ENCODE measurements at places on chromosomes 4 and X.
A peak's percentile ranks its signal among the peaks of the same experiment; 100 is the strongest.

GRCh38 chr4:184329659-184330400 is 112.2 kb upstream of the ENPP6 start:
- no peak for DNase-seq

DNA sequence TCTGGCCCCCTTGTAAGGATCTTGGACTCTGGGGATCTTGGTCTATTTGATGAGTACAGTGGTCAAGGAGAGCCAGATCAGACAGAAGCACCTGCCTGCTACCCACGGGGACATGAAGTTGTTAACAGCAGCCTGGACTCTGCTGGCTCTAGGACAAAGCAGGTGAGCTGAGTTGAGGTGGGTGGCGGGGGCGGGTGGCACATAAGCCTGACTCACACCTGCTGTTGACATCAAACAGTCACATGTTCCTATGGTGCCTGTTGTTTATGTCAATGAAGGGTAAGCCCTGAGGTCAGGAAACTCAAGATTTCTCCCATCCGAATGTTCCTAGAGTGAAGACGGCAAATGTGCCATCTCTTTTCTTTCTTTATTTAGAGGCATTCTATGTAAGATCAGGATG is 50.1 kb upstream of the CLNK start:
- DNase-seq = no peak

DNA sequence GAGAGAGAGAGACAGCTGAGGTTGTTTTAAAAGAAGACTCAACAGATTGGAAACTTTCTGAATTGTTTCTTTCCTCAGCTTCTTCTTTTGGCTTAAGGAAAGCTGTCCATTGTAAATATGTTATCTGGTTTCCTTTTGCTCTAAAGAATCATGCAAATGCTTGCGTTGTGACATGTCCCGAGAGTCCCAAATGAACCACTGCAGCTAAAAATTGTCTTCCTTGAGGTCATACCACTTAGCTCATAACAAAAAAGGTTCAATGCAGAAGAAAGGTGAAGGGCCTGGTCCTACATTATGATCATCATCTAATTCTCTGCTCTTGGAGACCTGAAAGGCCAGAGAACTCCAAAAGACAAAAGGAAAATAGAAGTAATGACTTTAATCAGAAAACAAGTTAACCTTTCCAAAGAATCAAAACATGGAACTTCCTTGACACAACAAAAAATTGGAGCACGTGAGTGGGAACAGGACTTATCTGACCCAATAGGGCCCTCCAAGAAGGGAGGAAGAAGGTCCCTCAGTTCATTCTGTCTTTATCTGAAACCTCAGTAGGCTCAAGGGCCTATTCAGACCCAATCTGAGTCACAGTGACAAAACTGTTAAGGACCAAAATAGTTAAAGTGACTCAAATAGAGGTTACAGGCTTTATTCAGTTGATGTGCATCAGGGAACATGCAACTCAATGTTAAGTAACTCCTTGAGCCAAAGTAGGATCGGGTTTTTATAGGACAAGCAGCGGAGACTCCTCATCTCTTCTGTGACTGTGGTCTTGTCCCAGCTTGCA is 14.7 kb upstream of the VSIG1 start:
- no peak for DNase-seq

- no peak for DNase-seq
Observed at GRCh38 chr4:41156574-41156973, 57.8 kb downstream of the APBB2 start.

DNA sequence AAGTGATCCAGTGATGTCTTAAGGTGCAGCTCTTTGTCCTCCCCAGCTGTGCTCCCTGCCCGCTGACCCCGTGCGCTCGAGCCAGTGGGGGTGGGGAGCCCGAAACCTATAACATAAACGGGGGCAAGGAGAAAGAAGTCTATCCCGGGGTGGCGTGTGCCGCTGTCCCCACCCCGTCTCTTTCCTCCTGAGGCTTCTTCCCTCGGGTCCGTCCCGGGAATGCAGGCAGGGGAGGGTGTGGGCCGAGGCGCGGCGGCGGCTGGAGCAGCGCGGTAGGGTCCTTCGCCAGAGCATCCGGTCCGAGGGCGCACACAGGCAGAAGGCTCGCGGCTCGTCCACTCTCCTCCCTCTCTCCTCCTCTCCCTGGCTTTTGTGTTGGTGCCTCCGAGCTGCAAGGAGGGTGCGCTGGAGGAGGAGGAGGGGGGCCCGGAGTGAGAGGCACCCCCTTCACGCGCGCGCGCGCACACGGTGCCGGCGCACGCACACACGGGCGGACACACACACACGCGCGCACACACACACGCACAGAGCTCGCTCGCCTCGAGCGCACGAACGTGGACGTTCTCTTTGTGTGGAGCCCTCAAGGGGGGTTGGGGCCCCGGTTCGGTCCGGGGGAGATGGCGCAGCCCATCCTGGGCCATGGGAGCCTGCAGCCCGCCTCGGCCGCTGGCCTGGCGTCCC is at the start of gene RAB33A:
RAB33A (plus strand) TSS at position 517 of the 681 bp plus-strand sequence; CDS start at position 618, 101 bp downstream.
- DNase-seq = no peak

- DNase-seq = no peak
Observed at GRCh38 chr4:181911420-181911819, 331.8 kb upstream of the TENM3 start.

GRCh38 chrX:11450354-11450753 is 157.1 kb downstream of the AMELX start:
- no peak for DNase-seq

GRCh38 chr4:145186729-145187128 is 6.3 kb upstream of the OTUD4 start:
- no peak for DNase-seq

- DNase-seq = no peak
Observed at GRCh38 chr4:109020861-109021260, 258.0 kb upstream of the ETNPPL start.

DNA sequence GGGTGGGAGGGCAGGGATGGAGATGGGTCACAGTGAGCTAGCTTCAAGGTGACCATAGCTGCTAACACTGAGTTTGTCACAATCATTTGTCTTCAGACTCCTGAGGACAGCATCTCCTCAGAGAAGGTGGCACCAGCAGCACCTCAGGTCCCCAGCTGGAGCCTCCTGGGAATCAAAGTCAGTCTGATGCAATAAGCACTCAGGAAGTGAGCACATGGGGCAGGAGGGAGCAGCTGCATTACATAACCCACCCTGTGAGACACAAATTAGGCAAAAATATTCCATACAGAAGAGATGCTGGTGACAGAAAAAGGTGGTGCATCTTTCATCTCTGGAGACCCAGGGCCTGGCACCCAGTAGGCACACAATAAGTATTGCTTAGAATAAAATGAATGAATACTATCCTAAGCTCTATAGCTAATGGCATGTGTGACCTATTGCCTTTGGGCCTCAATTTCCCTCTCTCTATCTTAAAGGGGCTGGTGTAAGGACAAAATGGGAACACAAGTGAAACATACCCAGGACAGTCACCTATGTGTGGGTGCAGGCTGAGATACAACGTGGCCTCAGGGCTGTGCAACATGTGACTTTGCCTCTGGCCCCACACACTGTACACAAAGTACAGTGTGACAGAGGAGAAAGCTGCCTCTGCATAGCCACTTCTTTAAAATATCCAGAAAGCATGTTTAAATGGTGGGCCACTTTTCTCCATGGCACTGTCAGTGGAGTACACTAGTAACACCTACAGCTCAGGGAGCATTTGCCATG is 37.1 kb downstream of the SLC39A8 start:
- no peak for DNase-seq

GRCh38 chr4:180932370-180933001 is 1310.7 kb upstream of the TENM3 start:
- DNase-seq = no peak

GRCh38 chr4:140052050-140052449 is 101.9 kb downstream of the MAML3 start:
- peak; percentile 24 for DNase-seq

- no peak for DNase-seq
Observed at GRCh38 chr4:179441596-179441995, 1999.4 kb upstream of the AGA start.

DNA sequence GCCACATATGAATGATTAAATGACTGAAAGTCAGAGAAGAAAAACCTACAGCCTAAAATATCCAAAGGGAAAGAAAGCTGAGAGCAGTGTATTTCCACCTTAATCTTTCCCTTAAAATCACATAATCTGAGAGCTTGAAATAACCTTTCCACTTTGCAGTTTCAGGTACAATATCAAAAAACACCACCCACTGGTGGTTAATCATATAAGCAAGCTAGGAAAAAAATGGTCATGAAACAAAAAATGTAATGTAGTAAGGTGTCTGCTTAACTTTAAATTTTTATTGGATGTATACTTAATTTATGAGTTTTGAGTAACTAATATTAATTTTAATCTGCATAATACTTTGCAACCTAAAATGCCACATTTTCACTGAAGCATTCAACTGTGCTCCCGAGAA is 3.2 kb downstream of the PRDM5 start:
- no peak for DNase-seq

- no peak for DNase-seq
Observed at GRCh38 chr4:110586131-110586850, 36.6 kb downstream of the PITX2 start.

DNA sequence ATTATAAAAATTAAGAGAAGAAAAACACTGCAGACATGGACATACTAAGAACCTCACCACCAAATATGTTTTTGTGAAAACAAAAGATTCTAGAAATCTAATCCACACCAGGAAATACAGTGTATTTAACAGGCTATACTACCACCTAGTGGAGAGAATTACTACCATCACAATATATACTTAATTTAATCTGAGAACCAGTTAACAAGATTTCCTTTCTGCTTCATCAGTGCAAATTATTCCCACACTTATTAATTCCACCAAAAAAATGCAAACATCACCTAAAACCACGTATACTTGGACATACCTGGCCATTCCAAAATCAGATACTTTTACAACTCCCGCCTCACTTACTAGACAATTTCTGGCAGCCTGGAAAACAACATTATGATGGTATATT is 7.0 kb upstream of the TXK start:
- DNase-seq = peak; percentile 38

- peak; percentile 12 for DNase-seq
Observed at GRCh38 chr4:107863850-107864371, 39.2 kb downstream of the SGMS2 start.

- DNase-seq = no peak
Observed at GRCh38 chr4:144289667-144290428, 149.3 kb upstream of the GYPA start.

GRCh38 chr4:162015090-162015489 is 148.7 kb downstream of the FSTL5 start:
- DNase-seq = no peak

- no peak for DNase-seq
Observed at GRCh38 chr4:109015413-109015810, 252.6 kb upstream of the ETNPPL start.

DNA sequence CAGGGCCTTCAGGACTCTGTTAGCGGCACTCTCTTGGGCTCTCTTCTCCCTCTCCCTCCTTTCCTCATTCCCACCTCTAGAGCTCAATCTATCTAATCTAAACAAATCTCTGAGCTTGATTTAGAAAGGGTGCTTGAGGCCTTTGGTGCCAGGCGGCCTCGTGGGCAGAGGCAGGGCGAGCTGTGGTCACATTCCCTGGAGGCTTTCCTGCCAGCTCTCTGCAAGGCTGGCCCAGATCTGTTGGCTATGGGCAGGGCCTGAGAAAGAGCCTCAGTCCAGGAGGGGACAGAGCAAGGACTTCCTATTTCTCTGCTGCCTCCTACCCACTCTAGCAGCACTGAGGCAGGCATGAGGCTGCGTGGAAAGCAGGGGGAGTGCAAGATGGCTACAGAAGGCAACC is 38.6 kb downstream of the PJA1 start:
- no peak for DNase-seq

DNA sequence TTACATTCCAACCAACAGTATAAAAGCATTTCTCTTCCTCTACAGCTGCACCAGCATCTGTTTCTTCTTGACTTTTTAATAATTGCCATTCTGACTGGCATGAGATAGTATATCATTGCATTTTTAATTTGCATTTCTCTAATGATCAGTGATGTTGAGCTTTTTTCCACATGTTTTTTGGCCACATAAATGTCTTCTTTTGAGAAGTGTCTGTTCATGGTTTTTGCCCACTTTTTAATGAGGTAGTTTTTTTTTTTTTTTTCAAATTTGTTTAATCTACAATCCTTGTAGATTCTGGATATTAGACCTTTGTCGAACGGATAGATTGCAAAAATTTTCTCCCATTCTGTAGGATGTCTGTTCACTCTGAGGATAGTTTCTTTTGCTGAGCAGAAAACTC is 39.5 kb upstream of the TBC1D19 start:
- no peak for DNase-seq

DNA sequence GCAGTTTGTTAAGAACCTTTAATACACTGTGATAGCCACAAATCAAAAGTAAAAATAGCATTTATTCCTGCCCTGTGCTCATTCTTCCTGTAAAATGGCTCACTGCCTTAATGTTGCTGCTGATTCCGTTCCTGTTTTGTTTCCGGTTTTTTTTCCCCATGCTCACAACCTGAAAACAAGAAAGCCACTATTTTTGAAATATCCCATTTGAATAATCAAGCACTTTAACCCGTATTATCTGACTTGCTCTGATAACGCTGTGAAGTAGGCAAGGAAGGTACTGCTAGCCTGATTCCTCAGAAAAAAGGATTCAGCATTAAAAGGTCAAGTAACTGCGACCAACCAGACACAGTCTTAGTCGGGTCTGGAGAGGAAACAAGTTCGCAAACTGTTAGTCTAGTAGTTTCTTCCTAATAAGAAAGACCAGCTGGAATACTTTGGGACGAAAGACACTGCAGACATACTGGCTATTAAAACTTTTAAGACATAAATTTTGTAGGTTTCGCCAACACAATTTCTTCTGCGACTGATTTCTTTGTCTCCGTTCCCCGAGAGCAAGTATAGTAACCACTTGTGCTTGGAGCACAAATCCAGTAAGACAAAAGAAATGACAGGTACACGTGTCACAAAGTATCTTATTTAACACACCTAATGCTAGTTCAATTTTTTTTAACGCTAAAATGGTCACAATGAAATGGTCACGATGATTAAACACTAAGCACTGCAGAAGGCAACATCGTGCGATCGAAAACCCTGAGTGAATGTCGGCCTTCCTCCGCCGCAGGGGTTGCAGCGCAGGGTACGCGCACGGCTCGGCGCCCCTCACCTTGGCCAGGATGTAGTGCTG is 802 bp downstream of the COX18 start:
- no peak for DNase-seq

DNA sequence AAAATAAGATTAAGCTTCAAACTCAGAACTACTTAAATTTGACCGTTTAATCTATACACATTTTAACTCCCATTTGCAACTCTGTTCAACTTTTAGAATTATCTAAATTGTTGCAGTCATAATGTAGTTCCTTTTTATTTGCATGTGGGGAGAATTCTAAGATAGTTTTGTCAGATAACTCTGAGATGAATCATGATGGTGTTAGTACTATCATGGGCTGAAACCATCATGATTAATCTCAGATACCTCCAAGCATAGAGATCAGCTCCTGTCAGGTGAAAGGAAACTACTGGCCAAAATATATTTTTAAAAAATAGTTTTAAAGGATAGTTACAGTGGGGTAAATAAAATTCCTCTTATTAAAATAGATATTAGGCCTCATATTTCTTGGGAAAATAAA is 39.0 kb downstream of the FBXO8 start:
- DNase-seq = no peak

DNA sequence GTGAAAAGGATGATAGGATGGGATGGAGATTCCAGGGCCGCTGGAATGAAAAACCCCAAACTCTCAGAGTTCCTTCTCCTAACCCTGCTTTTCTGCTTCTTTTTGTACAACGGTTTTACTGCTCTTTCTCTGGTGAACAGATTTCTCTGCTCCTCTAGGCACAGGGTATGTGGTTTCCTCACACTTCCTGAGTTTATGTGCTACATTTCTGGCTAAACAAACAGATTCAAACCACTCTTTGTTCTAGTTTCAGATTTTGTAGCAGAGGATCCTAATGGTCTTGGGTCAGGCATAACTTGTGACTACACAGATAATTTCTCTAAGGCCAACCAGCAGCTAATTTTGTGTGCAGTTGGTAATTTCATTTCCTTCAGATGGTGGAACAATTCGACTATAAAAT is 52.6 kb downstream of the OSTC start:
- DNase-seq = no peak

All from K562 (cell line).